ENCODE measurements at places on chromosomes 6 and 20.

GRCh38 chr6:164107297-164107995 is 692.9 kb downstream of the QKI start:
- DNase-seq, result no peak

DNA sequence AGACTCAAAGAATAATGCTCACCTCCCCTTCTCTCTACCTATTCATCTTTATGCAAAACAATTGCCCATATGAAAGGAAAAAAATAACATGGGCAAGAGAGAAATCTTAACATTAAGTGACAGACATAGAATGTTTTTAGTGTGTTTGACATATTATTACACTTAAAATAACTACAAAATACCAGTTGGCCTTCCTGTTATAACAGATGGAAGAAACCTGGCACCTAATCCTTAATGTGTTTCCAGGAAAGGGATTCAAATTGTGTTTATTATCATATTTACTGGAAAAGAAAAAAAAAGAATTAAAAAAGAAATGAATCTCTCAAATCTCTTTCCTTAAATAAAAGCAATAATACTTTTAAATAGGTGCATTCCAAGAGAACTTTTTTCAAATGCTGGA is 158.6 kb downstream of the LAMP5 start:
- no peak for DNase-seq

GRCh38 chr6:68740828-68741500 is 105.9 kb downstream of the ADGRB3 start:
- no peak for DNase-seq

DNA sequence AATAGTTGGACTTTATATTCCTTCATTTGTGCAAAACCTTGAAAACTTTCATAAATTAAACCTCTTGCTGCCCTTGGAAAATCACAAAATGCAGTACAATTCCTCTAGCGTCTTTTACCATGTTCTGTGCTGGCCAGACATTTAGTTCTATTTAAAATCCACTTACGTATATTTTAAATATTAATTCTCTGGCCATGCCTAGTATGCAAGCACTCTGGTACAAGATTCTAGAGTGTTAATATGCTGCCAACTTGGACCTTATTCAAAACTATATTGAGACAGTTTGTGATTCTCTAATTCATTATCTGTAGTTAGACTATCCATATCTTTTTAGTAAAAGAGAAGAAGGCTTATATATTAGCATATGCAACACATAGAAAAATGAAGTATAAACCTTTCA is 328.1 kb downstream of the ARHGAP18 start:
- DNase-seq, result no peak

GRCh38 chr6:164106345-164106769 is 691.8 kb downstream of the QKI start:
- no peak for DNase-seq

GRCh38 chr20:53617791-53618489 is 24.3 kb upstream of the ZNF217 start:
- DNase-seq, result no peak

DNA sequence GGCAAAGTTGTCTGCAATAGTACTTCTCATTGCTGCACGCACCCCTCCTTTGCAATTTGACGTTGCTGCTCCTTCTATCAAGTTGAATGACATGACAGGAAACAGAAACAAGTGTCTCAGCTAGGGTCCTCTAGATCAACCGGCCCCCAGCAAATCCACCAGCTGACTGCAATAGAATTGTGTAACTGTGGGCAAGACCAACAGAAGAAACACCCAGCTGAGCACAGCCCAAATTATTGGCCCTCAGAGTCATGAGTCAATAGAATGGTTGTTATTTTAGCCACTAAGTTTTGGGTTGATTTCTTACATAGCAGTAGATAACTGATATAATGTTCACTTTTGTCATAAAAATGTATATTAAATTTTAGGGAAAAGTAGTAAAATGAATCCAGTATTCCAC is 202.7 kb downstream of the MAFB start:
- no peak for DNase-seq

- DNase-seq, result no peak
Observed at GRCh38 chr6:18207438-18207837, 52.2 kb downstream of the KDM1B start.

DNA sequence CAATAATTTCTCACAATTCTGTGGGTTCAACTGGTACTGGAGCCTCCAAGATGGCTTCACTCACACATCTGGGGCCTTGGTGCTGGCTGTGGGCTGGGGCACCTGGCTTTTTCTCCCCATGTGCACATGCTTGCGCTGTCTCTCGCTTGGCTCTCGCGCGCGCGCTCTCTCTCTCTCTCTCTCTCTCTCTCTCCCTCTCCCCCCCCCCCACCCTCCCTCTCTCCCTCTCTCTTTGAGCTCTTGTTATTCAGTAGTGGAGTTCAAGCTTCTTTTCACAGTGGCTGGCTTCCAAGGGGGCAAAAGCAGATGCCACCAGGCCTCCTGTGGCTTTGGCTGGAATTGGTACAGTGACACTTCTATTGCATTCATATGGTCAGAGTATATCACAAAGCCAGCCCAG is 10.8 kb upstream of the TBCC start:
- DNase-seq, result no peak

- no peak for DNase-seq
Observed at GRCh38 chr20:3900187-3900604, 11.0 kb downstream of the PANK2 start.

DNA sequence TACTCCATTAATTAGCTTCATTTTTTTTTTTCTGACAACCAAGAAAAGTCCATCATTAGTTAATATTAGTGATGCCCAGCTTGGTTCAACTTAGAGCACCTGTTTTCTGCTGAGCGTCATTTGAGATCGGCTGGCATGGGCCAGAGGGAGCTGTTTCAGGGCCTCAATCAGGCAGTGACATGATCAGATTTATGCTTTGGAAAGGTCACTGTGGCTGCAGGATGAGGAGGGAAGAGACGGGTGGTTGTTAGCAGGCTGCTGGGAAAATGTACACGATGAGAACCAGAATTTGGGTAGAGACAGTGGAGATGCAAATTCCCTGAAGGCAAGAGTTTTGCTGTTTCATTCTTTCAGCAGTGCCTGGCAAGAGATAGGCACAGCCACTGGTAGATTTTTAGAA is 4.4 kb upstream of the STX16 start:
- no peak for DNase-seq

- no peak for DNase-seq
Observed at GRCh38 chr6:32327103-32327502, 44.6 kb downstream of the TSBP1 start.

- DNase-seq, result no peak
Observed at GRCh38 chr6:43963877-43964658, 163.2 kb downstream of the MRPL14 start.

DNA sequence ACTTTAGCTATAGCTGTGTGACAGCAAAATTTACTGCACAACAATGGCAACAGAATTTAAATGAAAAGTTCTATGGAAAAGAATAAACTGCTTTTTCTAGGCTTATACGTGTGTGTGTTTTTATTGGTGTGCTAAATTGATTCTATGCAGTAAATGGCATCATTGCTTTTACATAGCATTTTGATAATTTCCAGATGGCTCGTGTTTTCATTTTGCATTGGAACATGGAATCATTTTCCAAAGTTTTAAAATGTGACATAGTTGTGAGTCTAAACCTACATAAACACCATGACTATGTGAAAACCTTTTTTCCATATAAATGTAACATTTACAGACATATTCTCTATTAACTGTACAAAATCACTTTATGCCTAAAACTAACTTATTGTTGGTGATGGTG is 127.8 kb downstream of the SIM1 start:
- DNase-seq, result no peak

DNA sequence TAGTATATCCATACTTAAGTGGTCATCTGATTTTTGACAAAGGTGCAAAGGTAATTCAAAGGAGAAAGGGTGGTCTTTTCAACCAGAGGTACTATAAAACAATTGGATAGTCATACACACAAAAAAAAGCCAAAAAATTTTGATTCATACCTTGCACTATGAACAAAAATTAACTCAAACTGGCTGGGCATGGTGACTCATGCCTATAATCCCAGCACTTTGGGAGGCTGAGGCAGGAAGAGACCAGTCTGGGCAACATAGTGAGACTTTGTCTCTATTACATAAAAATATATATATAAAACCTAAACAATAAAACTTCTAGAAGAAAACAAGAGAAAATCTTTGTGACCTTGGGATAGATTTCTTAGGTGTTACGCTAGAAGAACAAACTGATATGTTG is 43.8 kb upstream of the ADIG start:
- no peak for DNase-seq

DNA sequence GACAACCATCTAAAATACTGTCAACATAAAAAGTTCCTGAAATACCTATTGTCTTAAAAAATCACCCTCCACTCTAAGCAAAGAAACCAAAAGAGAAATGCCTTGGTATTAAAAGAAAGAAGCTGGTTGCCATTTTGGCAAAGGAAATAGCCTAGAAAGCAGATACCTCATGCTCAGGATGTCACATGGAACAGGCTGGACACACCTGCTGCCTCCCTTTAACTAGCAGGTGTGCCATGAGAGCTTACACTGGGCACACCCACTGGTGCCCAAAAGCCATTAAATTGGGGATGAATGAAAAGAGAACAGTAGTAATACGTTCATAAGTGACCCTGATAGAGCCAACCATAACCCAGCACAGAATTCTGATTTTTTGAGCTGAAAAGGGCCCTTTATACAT is 1.5 kb downstream of the SLC23A2 start:
- no peak for DNase-seq

GRCh38 chr6:144561455-144562043 is 276.4 kb downstream of the UTRN start:
- no peak for DNase-seq

- peak; percentile 15 for DNase-seq
Observed at GRCh38 chr6:5302995-5303622, 41.8 kb downstream of the FARS2 start.

GRCh38 chr6:148650941-148651505 is 95.8 kb upstream of the UST start:
- no peak for DNase-seq

- DNase-seq, result no peak
Observed at GRCh38 chr20:21901470-21902275, 196.2 kb downstream of the PAX1 start.

- no peak for DNase-seq
Observed at GRCh38 chr20:50646483-50646996, 44.8 kb downstream of the RIPOR3 start.

- no peak for DNase-seq
Observed at GRCh38 chr6:75084018-75084417, 121.8 kb downstream of the COL12A1 start.

- no peak for DNase-seq
Observed at GRCh38 chr6:118163542-118163941, 256.5 kb downstream of the SLC35F1 start.

- DNase-seq, result no peak
Observed at GRCh38 chr20:47377122-47377722, 20.7 kb upstream of the ZMYND8 start.

- no peak for DNase-seq
Observed at GRCh38 chr6:49646130-49646824, 9.6 kb upstream of the RHAG start.

DNA sequence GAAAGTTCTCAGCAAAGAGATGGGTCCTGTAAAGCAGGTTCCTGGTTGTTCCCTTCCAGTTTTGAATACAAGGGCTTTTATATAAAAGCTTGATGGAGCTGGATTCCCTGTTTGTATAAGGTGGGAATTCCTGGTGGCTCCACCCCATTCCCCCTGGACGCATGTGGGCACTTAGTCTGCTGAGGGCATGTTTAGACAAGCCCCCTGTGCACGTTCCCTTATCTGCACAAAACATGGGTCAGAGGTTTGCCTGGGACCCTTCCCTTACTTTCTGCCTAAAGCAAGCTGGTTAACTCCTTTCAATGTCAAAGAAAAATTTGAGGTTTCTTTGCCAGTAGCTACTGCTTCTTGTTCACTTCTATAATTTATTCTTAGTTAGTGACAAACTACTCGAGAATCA is 181.1 kb downstream of the BCKDHB start:
- DNase-seq, result no peak

DNA sequence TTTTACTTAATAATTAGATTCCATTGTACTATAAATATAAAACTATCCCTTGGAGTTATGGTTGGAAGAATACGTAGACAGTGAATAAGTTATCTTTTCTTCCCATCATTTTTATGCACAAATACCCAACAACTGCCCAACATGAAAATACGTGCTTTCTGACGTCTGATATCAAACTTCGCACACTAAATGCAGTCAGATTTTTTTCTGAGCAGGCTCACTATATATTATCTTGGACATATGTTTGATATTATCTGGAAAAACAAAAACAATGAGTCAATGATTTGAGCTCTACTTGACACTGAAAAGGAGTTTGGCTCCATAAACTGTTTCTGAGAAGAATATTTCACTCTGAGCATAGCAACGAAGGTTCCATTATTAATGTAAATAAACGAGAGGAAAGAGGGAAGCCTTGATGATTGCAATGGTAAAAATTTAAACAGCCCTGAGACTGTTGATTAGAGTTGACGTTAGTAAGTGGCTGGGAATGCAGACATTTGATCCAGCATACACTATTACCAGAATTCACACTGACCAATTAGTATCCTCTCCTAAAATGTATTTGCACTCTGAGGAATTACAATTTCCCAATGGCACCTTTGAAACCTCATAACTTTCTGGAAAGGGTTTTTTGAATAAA is 1090.0 kb downstream of the EPHA7 start:
- DNase-seq, result no peak

- no peak for DNase-seq
Observed at GRCh38 chr6:42359021-42359420, 92.7 kb downstream of the TRERF1 start.

DNA sequence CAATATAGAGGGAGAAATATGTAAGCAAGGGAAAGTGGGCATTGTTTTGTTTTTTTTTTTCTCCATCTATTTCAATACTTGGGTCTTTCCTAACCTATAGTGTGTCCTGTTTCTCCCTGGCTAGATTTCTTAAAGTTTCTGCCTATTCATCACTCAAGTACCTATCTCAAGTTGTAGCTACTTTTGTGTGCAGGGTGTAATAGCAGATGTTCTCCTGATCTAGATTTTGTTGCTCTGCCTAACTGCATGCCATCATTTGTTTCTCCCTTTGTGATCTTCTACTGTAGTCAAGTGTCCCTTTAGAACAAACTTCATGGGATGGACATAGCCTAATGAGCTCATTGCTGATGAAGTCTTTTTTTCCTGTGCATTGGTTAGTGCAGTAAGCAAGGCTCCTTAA is 45.8 kb downstream of the TOP1 start:
- DNase-seq, result no peak

DNA sequence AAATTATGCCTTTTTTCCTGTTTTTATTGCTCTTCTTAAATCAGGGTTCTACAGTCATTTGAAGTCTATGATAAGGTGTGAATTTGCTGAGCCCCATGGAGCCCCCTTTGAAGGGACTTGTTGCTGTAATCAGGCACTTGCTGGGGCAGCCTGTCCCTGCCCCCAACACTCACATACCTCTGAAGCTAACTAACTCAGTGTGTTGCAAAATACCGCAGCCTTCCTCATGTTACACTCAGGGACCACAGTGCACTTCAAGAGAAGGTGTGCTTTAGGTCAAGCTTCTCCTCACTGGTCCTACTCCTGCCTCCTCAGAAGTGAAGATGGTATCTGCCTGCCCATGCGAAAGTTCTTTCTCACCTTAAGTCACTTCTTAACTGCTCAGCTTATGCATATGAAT is 66.1 kb upstream of the GLP1R start:
- DNase-seq, result no peak

Data from stimulated activated CD4-positive, alpha-beta T cell treated with anti-CD3 and anti-CD28 coated beads, Interleukin-12 subunit alpha, Interleukin-12 subunit beta, amount 100 ng/mL, for 24 hours (primary cell).